ENCODE measurements at places on chromosomes 2 and 18.

DNA sequence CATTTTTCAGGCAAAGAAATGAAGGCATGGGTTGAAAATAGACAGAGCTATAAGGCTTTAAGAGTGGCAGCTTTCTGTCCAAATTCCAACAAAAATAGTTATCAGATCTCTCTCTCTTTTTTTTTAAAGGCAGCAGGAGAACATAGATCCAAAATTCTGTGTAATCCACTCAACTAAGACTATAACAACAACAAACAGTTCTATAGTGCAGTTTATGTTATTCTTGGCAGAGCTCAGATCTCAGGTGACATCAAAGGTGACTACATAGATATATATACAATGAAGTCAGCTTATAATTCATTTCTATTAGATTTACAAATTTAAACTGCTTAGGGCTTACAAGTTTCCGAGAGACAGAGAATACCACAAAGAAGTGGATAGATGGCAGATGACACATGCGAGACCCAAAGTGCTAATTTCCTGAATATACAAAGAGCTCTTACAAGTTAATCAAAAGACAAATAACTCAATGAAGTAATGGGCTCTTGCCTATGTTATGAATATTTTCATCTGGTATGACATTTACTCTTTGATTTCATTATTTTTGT, 223.2 kb downstream of the BCL2 start:
- no peak for DNase-seq

DNA sequence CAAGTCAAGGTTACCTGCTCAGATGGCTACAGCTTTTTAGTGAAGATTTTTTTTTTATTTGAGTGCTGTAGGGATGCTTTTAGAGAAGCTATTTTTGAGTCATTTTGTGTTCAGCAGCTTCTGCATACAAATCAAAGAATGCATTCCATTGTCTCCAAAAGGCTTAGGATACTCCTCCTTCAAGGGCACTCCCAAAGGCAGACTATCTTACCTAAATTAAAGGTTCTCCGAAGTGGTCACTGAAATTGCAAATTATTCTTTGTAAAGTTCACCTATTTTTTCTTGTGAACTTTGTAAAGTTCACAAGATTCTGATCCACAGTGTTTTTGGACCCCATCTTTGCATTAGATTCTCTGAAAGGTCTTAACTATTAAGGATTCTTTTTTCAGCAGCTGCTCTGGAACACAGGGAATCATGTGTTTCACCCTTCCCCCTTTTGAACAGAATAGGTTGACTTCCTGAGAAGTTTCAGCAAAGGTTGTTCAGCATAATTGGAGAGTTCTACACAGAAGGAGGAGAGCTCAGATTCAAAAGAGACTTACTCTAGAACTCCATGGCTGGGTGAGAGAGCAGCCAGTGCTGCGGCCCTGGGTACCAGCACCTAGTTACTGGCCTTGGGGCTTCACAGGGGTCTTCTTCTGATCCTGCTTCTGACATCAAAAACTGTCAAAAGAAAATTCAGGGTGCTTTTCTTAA, 14.5 kb downstream of the CLIP4 start:
- DNase-seq, result no peak

- peak; percentile 21 for DNase-seq
Observed at GRCh38 chr2:216698895-216699294, 3.5 kb upstream of the IGFBP5 start.

- no peak for DNase-seq
Observed at GRCh38 chr2:152525277-152525838, 190.4 kb downstream of the FMNL2 start.

- DNase-seq, result peak; percentile 43
Observed at GRCh38 chr2:121095257-121096080, 189.5 kb downstream of the TFCP2L1 start.

GRCh38 chr2:38876407-38876806, 631 bp downstream of the MORN2 start:
- no peak for DNase-seq

- DNase-seq, result no peak
Observed at GRCh38 chr2:235384624-235385023, 109.2 kb upstream of the AGAP1 start.
